ENCODE measurements at places on chromosomes 6 and 20. TPM values are rescaled to one million over a fixed set of nuclear protein-coding genes. Genes with fewer than 3 reads are reported as not detected.

The MYBL2 gene
- polyA plus RNA-seq: 30.8 TPM

The LHFPL5 gene
- polyA plus RNA-seq: 0.36 TPM

The PLA2G7 gene
- polyA plus RNA-seq: 3.1 TPM

The TFAP2A gene
- 26.3 TPM for polyA plus RNA-seq

The EPPIN gene
- polyA plus RNA-seq: 0.65 TPM

The TJAP1 gene
- 44.9 TPM for polyA plus RNA-seq

The VGLL2 gene
- not detected for polyA plus RNA-seq

The IPCEF1 gene
- 6.6 TPM for polyA plus RNA-seq
